SK-N-DZ (cell line): ENCODE measurements at places on chromosomes 1 and 21.

DNA sequence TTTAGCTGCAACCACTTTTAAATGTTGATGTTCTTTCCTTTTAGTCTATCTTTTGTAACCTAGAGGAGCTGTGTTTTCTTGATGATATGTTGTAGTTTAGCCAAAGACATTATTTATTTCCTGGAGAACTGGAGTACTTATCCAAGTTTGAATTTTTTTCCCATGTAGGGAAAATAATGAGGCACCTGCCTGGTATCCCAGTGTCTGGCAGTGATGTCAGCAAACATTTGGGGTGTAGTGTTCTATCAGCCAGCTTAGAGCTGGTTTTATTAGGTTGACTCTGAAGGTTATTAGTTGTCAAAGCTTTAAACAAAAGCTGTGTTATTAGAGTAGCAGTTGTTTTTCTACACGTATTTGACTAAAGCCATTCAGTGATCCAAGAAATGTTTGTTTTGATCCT lies 3.2 kb downstream of the CTPS1 start:
- DNase-seq: no peak

DNA sequence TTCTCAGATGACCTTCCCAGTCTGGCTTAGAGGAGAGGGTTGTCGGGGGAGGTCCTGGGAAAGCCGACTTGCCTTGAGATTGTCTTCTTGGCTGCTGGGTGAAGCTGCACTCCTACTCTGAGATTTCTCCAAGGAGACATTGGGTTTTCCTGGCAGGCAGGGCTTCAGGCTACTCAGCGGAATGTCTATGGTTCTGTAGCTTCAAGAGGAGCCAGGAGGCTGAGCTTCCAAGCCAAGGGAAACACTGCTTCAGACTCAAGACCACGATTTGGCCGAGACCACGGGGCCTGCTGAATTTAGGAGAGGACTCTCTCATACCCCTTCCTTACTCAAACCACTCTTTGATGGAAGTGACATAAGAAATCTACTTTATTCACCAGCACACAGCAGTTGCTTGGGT lies 67.8 kb downstream of the NTMT2 start:
- DNase-seq: no peak

DNA sequence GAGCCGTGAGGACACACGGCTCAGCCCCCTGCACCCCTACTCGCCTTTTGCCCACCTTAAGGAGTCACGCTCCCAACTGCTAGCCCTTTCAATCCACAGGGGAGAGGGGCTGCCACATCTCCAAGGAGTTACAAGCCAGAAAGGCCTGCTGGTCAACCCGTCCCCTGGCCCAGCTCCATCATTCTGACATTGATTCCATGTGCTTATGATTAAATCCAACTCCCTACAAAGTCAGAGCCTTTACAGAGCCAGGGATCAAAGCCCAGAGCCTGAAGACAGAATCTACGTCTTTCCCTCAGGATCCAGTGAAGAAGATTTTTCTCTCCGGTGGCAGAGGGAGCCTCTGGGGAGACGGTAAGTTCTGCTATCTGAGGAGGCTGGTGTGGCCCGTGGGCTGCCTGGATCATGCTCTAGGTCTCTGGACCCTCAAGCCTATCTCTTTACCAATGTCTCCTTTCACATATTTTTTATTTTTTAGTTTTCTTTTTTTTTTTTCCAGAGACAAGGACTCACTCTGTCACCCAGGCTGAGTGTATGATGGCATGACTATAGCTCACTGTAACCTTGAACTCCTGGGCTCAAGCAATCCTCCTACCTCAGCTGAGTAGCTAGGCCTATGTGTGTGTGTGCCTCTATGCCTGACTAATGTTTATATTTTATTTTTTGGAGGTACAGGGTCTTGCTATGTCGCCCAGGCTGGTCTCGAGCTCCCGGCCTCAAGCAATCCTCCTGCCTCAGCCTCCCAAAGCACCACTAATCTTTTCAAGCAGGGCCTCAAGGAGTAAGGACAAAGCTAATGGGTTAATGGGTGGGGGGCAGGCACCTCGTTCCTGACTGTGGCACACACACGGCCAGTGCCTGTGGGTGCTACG lies 61.3 kb downstream of the SLC66A1 start:
- no peak for DNase-seq

DNA sequence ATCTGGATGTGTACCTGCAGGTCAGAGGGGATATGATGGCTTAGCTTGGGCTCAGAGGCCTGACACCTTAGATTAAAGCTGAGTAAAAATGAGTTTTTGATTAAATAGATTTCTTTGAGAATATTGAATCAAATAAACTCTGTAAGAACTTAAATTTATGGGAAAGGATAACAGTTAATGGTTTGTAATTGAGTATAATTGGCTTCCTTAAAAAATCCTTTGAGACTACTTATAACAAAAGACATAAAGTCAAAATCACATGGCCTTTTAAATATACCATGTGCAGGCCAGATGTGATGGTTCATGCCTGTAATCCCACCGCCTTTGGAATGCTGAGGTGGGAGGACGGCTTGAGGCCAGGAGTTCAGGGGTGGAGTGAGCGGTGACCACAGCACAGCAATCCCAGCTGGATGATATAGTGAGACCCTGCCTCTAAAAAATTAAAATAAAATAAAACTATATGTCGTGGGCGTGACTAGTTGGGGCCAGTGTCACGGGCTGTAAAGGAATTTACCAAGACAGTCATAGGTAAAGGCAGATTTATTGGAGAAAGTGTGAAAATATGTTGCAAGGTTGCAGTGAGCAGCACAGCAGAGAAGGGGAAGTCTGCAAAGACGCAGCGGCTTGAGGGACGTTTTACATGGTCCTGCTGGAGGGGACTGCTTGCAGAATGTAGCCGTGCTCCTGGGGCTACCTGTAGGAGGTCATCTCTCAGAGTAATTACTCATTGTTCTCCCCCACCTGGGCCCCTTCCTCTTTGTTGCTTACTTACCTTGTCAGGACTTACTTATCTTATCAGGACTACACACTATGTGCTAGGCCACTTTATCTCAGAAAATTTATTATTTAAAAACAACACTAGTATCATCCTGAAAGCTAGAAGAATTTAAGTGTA lies 122.3 kb downstream of the ZMYM4 start:
- no peak for DNase-seq

DNA sequence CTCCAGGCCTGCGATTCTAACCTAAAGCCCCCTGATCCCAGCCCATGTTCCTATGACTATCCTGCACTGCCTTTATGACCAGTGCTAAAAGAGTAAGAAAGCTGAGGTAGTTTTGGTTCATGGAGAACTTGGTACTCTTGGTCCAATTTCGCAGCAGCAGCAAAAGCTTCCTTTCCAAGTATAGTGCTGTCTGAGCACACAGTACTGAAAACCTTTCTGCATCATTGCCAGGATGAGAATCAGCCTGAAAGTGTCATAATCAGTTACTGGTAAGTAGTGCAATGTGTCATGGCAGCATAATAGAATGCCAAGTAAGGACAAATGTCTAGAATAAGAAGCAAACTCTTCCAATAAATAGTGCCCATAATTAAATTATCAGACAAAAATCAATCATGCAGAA lies 889.6 kb upstream of the ADGRL4 start:
- peak; percentile 8 for DNase-seq

GRCh38 chr1:48677306-48678287 lies 99.1 kb downstream of the BEND5 start:
- peak; percentile 80 for DNase-seq

- DNase-seq: no peak
Observed at GRCh38 chr1:29247571-29248273, 11.4 kb downstream of the PTPRU start.

DNA sequence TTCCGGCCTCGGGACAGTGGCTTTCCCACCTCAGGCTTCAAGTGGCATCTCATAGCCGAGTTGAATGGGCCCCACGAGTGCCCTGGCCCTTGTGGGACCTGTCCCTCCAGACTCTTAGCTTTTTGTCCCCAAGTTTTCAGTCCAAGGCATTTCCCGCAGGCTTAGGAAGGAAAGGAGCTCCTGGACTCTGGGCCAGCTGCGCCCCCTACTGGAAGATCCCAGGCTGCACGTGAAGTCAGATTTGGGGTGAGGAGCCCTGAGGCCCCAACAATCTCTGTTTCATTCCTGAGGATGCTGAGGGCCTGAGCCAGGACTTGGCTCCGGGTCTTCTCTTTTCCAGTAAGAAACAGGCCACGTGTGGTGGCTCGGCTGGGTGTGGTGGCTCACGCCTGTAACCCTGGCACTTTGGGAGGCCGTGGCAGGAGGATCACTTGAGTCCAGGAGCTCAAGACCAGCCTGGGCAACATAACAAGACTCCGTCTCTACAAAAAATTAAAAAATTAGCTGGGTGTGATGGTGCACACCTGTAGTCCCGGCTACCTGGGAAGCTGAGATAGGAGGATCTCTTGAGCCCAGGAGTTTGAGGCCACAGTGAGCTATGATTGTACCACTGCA lies 67.4 kb downstream of the ARHGEF10L start:
- peak; percentile 55 for DNase-seq

DNA sequence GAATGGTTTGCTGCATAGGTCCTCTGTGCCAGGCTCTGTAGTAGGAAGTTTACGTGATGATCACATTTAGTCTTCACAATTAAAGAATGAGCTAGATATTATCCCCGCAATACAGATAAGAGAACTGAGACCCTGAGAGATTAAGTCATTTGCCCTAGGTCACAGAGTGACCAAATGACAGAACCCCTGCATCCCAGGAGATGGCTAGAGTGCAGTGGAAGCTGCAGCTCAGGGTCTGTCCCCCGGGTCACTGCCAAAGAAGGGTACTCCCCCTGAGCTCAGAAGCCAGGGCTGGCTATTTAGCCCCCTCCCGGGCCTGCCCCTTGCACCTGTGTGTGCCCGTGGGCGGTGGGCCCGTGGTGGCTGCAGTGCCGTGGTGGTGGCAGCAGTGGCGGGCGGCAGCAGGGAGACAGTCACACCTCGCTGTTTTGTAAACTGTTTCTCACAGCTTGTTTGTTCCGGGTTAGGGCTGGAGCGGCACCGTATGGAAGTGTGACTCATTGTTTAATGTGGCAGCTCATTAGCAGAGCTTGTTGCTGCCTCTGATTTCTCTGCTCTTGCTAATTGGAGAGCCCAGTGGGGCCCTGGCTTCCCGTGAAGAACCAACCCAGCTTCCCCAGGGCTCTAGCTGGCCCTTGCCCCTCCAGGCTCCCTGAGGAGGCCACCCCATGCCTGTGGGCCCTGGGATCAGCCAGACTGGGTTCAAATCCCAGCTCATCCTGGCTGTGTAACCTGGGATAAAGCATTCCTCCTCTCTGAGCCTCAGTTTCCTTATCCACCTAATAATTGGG lies 19.3 kb upstream of the FOXO6 start:
- no peak for DNase-seq

DNA sequence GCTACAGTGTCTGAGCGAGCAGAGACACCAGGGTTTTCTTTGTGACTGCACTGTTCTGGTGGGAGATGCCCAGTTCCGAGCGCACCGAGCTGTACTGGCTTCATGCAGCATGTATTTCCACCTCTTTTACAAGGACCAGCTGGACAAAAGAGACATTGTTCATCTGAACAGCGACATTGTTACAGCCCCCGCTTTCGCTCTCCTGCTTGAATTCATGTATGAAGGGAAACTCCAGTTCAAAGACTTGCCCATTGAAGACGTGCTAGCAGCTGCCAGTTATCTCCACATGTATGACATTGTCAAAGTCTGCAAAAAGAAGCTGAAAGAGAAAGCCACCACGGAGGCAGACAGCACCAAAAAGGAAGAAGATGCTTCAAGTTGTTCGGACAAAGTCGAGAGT lies 2.7 kb downstream of the ZBTB18 start:
- DNase-seq: peak; percentile 29

DNA sequence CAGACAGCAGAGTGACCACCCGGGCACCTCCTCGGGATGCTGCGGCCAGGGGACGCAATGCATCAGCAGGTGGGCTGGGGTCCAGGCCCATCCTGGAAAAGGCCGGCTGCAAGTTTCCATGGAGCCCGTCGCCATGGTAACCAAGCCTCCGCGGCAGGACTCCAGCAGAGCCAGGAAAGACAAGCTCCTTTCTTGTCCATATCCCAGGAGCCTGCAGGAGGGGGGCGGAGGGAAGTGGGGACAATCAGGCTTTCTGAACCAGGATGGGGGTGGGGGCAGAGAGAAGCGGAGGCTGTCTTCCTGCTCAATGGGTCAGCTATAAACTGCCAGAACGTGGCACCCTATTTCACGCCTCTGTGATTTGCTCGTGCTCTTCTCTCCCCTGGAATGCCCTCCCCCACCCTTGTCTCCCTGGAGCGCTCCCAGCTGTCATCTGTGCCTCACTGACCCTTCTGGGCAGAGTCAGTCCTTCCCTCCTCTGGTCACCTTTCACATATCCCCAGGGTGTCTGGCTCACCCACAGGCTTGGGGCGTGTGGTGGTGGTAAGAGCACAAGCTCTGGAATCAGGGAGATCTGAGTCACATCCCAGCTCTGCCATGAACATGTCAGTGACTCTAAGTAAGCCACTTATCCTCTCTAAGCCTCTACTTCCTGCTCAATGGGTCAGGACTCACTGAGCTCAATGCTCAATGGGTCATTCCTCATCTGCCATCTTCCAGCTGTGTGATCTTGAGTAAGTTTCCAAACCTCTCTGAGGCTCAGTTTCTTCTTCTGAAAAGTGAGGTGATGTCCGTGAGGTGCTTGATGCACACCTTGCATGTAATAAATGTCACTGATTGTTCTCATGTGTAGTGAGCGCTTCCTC lies 58.9 kb upstream of the LAPTM5 start:
- peak; percentile 81 for DNase-seq

DNA sequence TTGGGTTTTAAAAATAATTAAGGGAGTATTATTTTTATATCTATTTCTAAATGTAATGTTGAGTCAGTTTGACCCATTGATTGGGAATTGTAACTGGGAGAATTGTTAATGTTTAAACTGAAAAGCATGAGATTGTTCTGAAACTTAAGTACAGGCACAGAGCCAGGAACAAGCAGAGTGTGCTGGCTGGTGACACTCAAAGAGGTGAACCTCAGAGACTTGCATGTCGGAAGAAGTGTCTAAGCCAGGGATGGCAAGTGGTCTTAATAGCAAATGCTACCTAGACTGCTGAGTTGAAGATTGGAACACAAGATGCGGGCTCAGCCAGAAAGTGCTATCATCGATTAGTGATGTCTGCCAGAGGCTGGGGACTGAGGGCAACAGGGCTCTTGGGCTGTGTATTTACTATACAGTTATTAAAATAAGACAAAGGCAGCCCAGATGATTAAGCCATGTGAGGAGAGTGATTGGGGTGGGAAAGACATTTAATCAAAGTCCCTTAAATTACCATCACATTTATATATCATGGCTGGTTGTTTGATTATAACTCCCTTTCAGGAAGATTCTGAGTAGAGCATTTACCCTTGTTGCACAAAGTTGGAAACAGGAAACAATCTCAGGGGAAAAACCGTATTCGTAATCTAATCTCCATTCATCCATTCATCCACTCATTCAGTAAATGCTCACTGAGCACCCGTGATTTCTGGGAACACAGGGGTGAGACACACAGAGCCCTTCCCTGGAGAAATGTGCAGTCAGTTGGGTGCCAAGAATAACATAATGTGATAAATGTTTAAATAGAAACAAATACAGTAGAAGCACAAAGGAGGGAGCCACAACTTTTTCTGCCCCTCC lies 42.8 kb downstream of the C8A start:
- DNase-seq: no peak

- no peak for DNase-seq
Observed at GRCh38 chr1:162040657-162041056, 17.0 kb upstream of the OLFML2B start.

GRCh38 chr21:22062472-22063139 lies 1064.4 kb downstream of the NCAM2 start:
- no peak for DNase-seq
